T-helper 1 cell (primary cell): ENCODE measurements at places on chromosomes 1 and 21.

DNA sequence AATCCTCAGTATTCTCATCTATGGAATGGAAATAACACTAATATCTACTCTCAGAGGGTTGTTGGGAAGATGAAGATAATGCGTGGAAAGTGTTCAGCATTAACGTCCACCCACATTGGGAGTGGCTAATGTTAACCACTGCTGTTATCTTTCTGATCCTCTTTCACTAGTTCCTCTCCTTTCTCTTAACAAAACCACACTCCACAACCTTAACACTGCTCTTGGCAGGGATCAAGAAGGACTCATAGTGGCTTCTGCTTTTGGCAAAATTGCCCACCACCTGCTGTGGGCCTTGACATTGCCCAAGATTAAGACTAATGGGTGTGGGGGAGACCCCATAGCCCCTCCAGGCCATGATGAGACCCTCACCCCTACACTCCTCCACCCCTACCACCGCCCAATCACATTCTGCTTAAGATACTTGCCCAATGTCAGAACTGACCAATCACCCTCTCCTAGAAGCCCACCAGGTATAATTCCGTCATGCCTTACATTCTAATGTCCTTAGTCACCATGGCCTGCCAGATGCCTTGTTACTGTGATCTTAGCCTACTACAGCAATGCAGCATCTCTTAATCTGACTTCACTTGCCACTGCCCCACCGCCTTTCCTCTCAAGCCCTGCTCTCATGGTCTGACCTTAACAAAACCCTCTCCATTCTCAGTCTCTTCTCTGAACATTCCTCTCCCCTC lies 27.1 kb downstream of the DHCR24 start:
- no peak for DNase-seq

GRCh38 chr1:214420341-214420740 lies 131.1 kb downstream of the PTPN14 start:
- DNase-seq: no peak

DNA sequence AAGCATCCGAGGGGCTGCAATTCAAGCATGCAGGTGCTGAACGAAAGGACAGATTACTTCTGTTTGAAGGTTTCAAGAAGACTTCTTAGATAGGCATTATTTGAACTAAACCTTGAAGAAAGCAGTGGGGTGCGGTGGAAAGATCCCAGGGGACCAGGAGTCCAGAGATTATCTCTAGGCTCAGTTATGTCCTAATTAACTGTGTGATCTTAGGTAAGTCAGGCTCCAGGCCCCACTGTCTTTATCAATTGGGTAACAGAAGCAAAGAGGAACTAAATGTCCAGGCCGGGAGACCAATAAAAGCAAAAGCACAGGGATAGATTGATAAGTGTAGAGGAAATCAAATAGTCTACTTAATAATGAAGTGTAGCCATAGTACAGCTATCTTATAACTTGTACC lies 72.9 kb upstream of the CDC42BPA start:
- no peak for DNase-seq

DNA sequence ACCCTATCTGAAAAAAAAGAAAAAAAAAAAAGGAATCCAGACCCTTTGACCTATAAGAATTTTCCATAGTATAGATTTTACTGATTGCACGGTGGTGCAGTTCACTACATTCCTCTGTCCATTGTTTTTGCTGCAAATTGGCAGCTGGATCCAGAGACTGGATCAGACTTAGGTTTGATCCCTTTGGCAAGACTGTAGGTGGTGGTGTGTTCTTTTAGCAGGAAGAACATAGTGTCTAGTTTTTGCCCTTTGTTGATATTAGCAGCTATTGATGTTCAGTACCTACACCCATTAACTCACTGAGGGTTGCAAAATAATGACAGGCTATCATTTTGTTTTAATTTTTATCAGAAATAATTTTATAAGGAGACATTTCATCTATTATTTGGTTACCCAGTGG lies 37.1 kb downstream of the OSBPL9 start:
- no peak for DNase-seq

- DNase-seq: no peak
These were observed 84.6 kb upstream of the DPYD start for GRCh38 chr1:98005326-98006010.
